SHP77 (cell line): ENCODE measurements at places on chromosomes 1 and 21.

DNA sequence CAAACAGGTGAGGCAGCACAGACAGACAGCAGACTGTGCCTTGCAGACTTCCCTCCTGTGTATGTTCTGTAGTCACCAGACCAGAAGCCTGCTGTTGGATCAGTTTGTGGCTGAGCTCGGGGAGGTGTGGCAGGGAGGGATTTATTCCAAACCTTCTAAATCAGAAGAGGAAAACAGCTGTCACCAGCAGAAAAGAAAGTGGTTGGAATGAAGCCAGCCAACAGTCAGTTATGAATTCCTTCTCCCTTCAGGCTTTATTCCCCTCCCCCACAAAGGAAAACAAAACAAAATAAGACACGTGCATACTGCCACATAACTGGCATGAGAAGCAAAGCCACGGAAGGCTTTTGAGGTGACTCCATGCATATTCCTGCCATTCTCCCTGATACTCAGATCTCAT, 19.0 kb upstream of the PIGV start:
- DNase-seq: no peak

- DNase-seq: no peak
Measured at GRCh38 chr1:2783069-2783434, 18.4 kb downstream of the TTC34 start.

DNA sequence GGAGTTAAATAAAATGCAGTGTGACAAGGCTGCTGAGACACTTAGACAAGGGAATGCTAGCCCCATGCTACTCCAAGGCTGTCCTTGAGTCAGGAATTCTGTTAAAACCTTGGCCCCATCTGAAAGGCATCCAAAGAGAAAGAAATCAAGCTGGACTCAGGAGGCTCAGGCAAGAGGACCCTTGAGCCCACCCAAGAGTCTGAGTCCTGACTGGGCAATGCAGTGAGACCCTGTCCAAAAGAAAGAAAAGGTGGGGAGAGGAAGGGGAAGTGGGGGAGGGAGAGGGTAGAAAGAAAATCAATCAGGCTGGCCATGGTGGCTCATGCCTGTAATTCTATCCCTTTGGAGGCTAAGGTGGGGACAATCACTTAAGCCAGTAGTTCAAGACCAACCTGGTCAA, 26.7 kb downstream of the CLSTN1 start:
- DNase-seq: no peak

DNA sequence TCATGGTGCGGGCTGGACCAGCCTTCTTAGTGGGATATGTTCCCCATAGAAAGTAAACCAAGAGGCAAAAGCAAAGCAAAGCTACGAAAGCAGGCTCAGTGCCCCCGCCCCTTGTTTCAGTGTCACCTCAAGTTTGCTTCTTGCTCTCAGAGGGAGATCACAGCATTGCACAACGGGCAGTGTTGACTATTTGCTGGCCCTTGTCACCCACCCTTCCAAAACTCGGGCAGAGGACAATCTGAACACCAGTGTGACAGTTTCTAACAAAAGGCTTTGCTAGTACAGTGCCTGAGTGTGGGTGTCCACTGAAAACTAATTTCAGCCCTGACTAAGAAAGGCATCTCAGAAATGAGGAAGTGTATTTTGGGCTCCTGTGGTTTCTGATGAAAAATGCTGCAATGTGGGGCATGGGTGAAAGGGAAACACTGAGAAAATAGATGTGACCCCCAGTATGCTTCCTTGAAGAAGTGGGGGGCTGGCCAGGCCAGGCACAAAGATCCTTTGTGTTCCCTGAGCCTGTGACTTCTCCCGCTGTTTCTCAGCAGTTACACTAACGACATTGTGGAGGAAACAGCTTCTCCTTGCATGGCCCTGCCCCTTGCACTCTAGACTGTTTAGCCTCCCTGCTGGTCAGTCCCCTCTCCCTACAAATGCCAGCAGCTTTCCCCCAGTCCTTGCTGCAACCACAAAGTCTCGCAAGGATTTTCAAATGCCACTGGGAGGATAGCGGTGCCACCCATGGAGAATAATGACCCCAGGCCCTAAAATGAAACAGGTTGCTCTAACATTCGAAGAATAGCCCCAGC, 33.3 kb upstream of the KCNE1 start:
- DNase-seq: no peak

GRCh38 chr1:211925016-211925415, 94.5 kb upstream of the LPGAT1 start:
- DNase-seq: peak; percentile 83
